GM12878 (cell line): ENCODE measurements at places on chromosomes 5 and 9. TPM values are rescaled to one million over a fixed set of nuclear protein-coding genes. Genes with fewer than 3 reads are reported as not detected.

DNA sequence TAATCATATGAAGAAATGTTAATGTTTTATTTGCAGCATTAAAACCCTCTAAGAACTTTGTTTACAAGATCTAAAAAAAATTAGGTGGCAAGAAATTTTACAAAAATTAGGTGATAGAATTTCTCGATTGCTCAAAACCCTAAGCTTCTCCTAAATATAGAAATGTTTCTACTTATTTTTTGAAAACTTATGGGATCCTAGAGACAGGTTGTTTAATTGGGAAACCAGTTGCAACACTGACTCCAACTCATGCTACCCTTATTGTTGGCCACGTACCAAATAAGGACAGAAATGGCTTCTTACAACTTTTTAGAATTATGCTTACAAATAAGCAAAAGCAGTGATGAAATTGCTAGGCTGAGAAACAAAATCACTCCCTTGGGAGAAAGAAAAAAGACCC, 531.1 kb downstream of the PDE4D start:
- H3K36me3 ChIP-seq = no peaks in the 10 kb centered on the region
- no peak overlapping the region for H3K4me3 ChIP-seq
- no peak for DNase-seq

DNA sequence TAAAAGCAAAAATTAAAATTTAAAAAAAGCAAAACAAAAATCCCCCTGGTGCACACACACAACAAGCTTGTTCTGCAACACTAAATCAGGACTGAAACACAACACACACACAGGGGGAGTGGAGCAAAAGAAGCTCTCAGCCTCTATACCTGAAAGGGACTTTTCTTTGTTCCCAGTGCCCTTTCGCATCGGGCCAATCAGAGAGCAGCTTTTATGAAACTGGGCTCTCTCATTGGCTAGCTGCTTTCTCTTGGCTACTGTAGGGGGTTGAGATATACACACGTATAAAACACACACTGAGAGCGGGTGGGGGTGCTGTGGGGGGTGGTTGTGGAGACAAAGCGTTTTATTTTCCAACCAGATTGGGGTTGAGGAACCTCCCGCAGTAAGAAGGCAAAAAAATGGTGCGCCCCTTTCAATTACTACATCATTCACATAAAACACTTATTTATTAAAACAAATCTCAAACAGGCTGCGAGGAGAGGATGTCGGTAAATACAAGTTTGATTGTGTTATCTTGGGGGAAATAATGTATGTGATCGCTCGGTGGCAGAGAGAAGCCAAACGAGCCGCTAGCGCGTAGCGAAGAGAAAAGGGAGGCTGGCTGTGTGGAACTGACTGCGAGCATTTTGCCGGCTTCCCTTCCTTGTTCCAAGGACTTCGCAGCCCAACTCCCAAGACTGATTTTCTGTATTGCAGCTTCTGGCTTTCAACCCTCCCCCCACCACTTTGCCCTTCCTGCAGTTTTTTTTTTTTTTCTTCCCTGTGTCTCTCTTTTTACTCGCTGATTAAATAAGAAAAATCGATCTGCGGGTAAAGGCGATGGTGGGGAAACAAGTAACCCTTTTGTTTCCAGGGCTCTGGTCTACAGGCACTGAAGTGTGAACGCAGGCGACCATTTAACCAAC, 2.5 kb upstream of the ZNF608 start:
- H3K36me3 ChIP-seq = no peaks in the 10 kb centered on the region
- H3K4me3 ChIP-seq = peak overlapping the region; percentile 83
- DNase-seq = peak; percentile 86
- no peaks in the 10 kb centered on the region for H3K27me3 ChIP-seq
- peaks cover 3% of the 10 kb centered on the region; the same call in 1 of the 2 replicates for H3K4me1 ChIP-seq

DNA sequence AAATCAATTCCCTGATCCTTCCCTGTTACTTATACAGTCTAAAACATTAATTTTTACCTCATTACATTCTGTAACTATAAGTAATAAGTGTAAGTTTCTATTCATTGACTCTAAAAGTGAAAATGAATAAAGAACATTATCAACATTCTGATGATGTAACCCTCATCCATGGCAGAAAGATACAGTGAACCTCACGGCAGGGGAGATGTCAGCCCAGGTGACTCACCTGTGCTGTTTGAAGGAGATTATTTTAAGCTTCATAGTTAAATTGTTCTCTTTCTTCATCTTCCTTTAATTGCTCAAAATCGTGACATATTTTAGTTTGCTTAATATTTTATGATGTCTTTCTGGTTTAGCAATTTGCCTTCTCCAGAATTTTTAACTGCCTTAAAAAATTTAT, 268.1 kb downstream of the FSTL4 start:
- H3K27me3 ChIP-seq = no peaks in the 10 kb centered on the region
- DNase-seq = no peak
- H3K4me3 ChIP-seq = no peak overlapping the region
- no peaks in the 10 kb centered on the region for H3K36me3 ChIP-seq
- H3K4me1 ChIP-seq = no peaks in the 10 kb centered on the region; the same call in 1 of the 2 replicates
- H3K27ac ChIP-seq = no peak overlapping the region

HRH2 gene
- total RNA-seq = 0.05 TPM in 1 of 2 replicates, not detected in the other

RNF180 gene
- total RNA-seq = 0.69 and 0.90 TPM in 2 replicates

DNA sequence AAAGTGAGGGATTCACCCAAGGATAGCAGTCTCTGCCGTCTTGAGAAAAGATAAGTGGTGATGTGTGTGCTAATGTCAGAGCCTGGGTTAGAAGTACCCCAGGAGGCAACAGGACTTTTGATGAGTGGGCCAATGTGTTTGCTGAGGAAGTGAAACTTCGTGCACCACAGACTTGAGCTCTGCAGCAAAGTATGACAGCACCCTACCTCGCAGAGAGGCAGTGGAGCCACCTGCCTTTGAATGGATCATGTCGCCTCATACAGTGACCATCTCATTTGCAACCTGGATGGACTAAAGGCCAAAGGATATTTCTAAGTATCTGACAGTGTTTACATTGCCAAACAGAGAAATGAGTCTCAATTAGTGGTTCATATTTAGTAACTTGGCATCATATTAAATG, 593.9 kb upstream of the GRAMD2B start:
- H3K27me3 ChIP-seq = no peaks in the 10 kb centered on the region
- H3K4me3 ChIP-seq = no peak overlapping the region
- no peak for DNase-seq

DNA sequence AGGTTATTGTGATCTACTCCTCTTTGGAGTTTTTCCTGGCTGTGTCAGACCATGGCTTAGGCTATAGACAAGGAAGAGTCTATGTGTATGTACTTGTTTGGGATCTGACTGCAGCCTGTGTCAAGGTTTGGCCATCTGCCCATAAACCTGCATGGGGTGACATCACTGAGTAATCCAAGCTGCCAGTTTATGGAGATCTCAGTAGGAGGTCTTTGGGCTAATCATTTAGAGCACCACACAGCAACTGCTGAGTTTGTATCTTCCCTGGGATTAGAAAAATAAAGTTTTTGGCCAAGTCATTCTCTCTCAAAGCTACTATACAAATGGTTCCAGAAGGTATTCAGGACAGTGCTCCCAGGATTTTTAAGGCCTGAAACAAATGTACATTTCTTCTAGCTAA, 65.5 kb upstream of the HSPB3 start:
- H3K4me3 ChIP-seq = no peak overlapping the region
- H3K27me3 ChIP-seq = no peaks in the 10 kb centered on the region
- H3K27ac ChIP-seq = no peak overlapping the region
- H3K4me1 ChIP-seq = no peaks in the 10 kb centered on the region
- DNase-seq = no peak

DNA sequence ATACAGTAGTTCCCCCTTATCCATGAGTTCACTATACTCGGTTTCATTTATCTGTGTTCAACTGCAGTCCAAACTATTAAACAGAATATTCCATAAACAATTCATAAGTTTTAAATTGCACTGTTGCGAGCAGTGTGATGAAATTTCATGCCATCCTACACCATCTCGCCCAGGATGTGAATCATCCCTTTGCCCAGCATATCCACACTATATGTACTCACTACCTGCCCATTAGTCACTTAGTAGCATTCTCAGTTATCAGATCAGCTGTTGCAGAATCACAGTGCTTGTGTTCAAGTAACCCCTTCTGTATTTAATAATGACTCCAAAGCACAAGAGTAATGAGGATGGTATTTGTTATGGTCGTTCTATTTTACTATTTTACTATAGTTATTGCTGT, 51.5 kb downstream of the SHOC1 start:
- no peaks in the 10 kb centered on the region for H3K4me1 ChIP-seq
- no peak overlapping the region for H3K4me3 ChIP-seq
- H3K36me3 ChIP-seq = no peaks in the 10 kb centered on the region
- no peaks in the 10 kb centered on the region for H3K27me3 ChIP-seq

GRCh38 chr5:176865964-176866363, 33.2 kb downstream of the HK3 start:
- H3K4me1 ChIP-seq = no peaks in the 10 kb centered on the region
- H3K27ac ChIP-seq = no peak overlapping the region
- H3K4me3 ChIP-seq = no peak overlapping the region
- no peak for DNase-seq

- no peaks in the 10 kb centered on the region for H3K27me3 ChIP-seq
- H3K4me1 ChIP-seq = no peaks in the 10 kb centered on the region
- H3K36me3 ChIP-seq = no peaks in the 10 kb centered on the region
- no peak for DNase-seq
Measured at GRCh38 chr9:8419596-8420275, 620.2 kb upstream of the DMAC1 start.

PDCD1LG2 gene
- total RNA-seq = 1.9 and 2.4 TPM in 2 replicates

- no peaks in the 10 kb centered on the region for H3K4me1 ChIP-seq
- DNase-seq = no peak
- peaks cover 21% of the 10 kb centered on the region for H3K36me3 ChIP-seq
- H3K27ac ChIP-seq = no peak overlapping the region
- H3K4me3 ChIP-seq = no peak overlapping the region
Measured at GRCh38 chr9:5112109-5112592, 73.3 kb downstream of the INSL6 start.

- no peaks in the 10 kb centered on the region for H3K36me3 ChIP-seq
- no peak overlapping the region for H3K4me3 ChIP-seq
- H3K4me1 ChIP-seq = no peaks in the 10 kb centered on the region
- no peak for DNase-seq
- no peaks in the 10 kb centered on the region for H3K27me3 ChIP-seq
- no peak overlapping the region for H3K27ac ChIP-seq
Measured at GRCh38 chr5:84650429-84650828, 265.7 kb upstream of the EDIL3 start.

- H3K27me3 ChIP-seq = no peaks in the 10 kb centered on the region
- no peak overlapping the region for H3K27ac ChIP-seq
- DNase-seq = no peak
- H3K36me3 ChIP-seq = no peaks in the 10 kb centered on the region
- H3K4me1 ChIP-seq = no peaks in the 10 kb centered on the region
Measured at GRCh38 chr5:171845857-171846256, 60.2 kb downstream of the SMIM23 start.

GLRA1 gene
- not detected in 2 replicates for total RNA-seq

DNA sequence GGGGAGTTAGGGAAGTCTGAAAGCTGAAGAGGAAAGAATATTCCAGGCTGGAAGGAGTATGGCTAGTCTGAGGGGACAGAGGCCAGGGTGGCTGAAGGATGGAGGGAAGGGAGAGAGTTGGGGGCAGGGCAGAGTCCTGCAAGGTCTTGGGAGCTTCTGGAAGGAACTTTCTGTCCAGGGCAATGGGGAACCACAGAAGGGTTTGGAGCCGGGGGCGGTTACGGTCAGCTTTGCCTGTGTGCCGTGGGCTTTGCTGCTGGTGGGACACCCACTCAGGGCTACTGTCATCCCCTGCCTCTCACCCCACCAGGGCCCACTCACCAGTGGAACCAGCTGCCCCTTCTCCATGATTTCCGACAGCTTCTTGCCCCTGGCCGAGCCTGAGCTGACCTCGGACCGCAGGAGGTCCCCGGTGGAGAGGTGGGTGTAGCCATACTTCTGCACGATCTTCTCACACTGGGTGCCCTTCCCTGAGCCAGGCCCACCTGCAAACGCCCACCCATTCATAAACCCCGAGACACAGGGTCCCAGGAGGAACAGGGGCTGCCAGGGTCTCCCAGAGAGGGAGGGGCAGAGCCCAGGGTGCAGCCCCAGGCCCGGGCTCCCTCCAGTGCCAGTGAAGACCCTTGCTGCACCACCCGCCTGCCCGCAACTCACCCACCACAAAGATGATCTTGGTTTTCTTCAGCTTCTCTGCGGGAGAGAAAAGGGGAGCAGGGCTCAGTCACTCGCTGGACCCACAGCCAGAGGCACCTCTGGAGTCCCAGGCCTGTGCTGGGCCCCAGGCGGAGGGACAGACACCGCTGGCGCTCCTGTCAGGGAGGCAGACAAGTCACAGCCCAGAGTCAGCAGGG, 4.9 kb downstream of the AK1 start:
- no peaks in the 10 kb centered on the region for H3K4me1 ChIP-seq
- no peak overlapping the region for H3K4me3 ChIP-seq
- no peak for DNase-seq
- H3K27me3 ChIP-seq = no peaks in the 10 kb centered on the region; the same call in 1 of the 2 replicates
- no peak overlapping the region for H3K27ac ChIP-seq

PKD2L2 gene
- 0.36 TPM in 1 of 2 replicates, not detected in the other for total RNA-seq

GRCh38 chr5:41009232-41009631, 61.9 kb downstream of the MROH2B start:
- H3K27ac ChIP-seq = no peak overlapping the region
- no peaks in the 10 kb centered on the region for H3K27me3 ChIP-seq
- H3K4me3 ChIP-seq = no peak overlapping the region
- no peak for DNase-seq

GRCh38 chr9:108074900-108075299, 585.3 kb upstream of the KLF4 start:
- no peak overlapping the region for H3K4me3 ChIP-seq
- no peak for DNase-seq
- no peak overlapping the region for H3K27ac ChIP-seq
- no peaks in the 10 kb centered on the region for H3K27me3 ChIP-seq
- no peaks in the 10 kb centered on the region for H3K36me3 ChIP-seq

GRCh38 chr9:105854026-105854782, 159.9 kb downstream of the TMEM38B start:
- DNase-seq = no peak
- no peaks in the 10 kb centered on the region for H3K4me1 ChIP-seq
- no peaks in the 10 kb centered on the region for H3K36me3 ChIP-seq
- H3K27ac ChIP-seq = no peak overlapping the region
- no peak overlapping the region for H3K4me3 ChIP-seq

DNA sequence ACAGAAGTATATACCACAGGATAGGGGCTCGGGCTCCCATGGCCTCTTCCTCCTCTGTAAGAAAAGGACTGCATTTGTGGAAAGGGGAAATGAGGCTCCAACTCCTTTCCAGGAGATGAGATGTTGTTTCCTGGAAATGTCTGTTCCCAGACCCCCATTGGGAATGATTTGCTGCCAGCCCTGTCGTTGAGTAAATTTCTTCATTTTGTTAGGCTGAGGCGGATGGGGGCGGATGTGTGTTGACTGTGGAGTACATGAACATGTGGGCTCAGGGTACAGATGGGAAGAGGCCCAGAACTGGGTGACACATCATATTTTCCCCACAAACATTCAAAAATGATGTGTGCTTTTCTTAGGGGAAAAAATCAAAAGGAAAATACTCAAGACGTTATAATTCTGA, 28.8 kb upstream of the TNFAIP8 start:
- peaks cover 54% of the 10 kb centered on the region for H3K4me1 ChIP-seq
- H3K4me3 ChIP-seq = no peak overlapping the region; the same call in 1 of the 2 replicates
- H3K27me3 ChIP-seq = no peaks in the 10 kb centered on the region
- no peaks in the 10 kb centered on the region; the same call in 1 of the 2 replicates for H3K36me3 ChIP-seq
- DNase-seq = no peak
- peak overlapping the region; percentile 54 for H3K27ac ChIP-seq
